ENCODE measurements at places on chromosomes 2 and 18.

- DNase-seq: no peak
Measured at GRCh38 chr2:139798391-139798790, 1018.2 kb upstream of the NXPH2 start.

DNA sequence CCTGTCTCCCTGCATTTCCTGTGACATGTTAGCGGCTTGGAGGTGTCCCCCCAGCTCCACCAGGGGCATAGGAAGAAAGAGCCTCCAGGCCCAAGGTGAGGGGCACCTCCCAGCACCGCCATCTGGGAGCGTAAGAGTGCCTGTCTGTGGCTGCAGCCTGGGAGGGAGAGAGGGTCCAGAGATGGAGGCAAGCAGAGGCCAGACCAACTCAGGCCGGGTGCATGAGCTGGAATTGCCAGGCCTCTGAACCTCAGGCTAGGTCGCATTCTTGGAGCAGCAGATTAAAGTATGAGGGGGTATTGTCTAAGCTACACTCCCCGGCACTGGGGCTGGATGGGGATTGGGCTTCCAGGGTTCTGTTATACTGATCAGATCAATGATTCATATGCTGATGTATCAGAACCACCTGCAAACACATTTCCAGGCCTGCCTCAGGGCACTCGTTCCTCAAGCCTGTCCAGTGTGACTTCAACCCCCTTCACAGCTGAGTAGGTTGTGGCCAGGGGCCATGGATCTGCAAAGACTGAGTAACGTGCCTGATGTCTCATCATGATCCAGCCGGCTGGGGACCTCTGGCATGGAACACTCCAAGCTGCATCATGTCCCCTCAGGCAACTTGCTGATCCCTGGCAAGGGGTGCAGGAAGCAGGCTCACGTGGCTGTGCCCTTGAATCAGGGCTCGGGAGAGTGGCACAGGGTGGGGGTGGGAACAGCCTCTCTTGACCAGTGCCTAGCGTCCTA is 73.2 kb downstream of the HS1BP3 start:
- DNase-seq: no peak

DNA sequence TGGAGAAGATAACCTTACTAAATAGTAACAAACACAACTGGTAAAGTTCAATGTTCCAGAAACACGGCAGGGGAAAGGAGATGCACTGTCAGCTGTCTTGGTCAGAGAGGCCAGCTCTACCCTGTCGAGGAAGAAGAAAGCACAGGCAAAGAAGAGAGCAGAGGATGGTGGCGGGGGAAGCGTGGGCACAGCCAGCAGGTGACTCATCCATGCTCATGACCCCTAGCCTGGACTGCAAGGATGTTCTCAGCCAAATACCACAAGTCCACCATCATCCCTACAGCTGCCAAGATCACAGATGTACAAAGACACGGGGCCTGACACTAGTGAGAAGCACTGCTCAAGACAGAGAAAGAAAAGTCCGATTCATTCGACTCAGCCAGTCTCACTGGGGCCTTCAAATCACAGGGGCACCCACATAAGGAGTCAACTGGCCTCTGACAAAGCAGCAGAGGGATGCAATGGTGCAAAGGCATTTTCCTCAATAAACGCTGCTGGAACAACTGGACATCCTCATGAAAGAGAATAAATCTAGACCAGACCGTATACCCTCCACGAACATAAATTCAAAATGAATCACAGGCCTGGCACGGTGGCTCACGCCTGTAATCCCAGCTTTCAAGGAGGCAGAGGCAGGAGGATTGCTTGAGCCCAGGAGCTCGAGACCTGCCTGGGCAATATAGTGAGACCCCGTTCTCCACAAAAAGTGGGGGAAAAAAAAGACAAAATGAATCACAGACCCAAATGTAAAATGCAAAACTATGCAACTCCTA is 5.6 kb downstream of the DTYMK start:
- DNase-seq: peak; percentile 96

DNA sequence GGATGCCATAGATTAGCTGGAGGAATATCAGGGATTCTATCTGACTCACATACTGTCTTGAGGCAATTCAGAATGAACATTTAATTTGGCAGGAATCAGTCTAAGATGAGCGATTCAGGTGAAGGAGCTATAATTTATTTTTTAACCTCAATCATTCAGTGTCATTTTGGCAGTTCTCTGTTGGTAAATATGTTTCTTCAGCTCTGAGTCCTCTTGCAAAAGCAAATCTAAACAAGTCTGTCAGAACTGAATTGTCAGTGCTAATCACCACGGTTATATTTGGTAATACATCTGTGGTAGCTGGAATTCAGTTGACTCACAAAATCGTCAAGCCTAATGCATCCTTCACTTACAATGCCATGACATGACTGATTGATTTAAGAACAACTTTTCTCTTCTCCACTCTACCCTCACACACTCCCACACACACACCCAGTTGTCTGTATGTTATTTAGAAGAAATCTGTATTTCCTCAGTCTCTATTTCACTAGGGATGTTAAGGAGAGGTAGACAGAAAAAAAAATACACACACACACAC is 516.6 kb upstream of the NXPH2 start:
- DNase-seq: no peak

GRCh38 chr18:58400331-58400870 is 228.5 kb downstream of the ALPK2 start:
- DNase-seq: peak; percentile 48

DNA sequence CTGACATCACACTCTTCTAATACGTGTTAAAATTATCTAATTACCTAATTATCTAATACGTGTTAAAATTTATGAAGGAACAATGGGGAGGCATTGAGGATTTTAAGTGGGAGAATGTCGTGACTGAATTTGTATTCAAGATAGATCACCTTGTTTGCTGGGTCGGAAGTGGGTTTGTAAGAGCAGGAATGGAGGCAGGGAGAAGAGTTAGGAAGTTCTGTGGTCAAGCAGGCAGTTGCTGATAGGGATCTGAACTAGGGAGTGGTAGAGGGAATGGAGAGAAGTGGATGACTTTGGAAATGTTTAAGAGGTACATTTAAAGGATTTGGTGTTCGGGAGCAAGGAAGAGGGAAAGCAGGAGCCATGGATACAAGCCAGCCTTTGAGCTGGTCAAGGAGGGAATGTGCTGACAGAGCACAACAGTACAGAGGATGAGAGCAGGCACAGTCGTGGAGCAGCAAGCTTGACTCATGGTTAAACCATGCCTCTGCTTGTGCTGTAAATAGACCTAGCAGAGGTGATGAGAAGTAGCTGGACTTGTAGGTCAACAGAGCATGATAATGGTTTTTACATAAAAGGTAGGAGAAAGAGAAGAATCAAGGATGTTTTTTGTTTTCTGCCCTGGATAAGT is 16.2 kb downstream of the IL18RAP start:
- DNase-seq: no peak

GRCh38 chr2:86021396-86022378 is 84.0 kb downstream of the POLR1A start:
- DNase-seq: no peak

DNA sequence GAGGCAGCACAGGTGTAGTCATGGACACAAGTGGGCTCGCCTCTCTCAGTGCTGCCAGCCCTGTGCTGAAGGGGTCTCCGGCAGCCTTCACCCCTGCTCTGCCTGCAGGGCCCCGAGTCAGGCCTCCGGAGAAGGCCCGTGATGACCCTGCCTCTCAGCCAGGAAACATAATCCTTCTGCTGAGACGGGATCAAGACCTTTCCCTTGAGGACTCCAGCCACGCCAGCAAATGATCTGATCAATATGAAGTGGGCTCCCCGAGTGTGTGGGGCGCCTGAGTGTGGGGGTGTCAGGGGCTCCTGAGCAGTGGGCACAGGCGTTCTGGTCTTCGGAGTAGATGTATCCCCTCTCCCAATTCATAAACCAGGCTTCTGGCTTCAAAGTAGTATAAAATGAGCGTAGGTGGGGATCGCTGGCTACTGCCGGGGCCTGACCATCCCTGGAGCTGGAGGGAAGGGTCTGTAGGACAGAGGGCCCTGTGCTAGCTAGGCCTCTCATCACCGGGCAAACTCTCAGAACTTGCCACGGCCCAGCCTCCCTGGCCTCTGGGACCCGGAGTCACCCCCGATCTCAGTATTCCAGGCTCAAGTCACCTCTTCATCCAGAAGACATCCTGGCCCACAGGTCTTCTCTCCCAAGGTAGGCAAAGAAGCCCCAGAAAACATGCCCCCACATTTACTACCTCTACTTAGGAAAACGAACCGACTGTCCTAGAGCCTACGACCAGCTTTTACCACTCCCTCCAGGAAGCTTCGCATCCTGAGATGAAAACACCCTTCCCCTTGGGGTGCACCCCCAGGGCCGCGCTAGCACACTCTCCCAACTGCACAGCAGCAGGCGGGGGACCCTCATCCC is 33.6 kb downstream of the CRACDL start:
- no peak for DNase-seq

Data from fibroblast of the conjunctiva (primary cell).